ENCODE measurements at places on chromosomes 1 and 21.

DNA sequence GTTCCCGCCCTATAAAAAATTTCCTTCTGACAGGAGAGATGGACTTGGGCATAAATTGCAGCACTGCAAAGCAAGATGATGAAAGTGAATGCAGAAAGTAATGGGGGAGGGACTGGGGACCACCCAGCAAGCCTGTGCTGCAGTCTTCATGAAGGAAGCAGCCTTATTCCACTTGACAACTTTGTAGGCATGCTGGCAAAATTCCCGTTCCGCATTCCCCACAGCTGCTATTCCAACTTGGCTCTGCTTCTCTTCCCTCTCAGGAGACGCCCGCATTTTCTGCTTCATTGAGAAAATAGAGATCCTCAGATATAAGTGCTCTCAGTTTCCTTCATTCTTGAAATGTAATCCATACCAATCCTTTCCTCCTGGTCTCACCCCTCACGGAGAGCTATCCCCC, 2.4 kb downstream of the HMGB4 start:
- DNase-seq, result no peak

DNA sequence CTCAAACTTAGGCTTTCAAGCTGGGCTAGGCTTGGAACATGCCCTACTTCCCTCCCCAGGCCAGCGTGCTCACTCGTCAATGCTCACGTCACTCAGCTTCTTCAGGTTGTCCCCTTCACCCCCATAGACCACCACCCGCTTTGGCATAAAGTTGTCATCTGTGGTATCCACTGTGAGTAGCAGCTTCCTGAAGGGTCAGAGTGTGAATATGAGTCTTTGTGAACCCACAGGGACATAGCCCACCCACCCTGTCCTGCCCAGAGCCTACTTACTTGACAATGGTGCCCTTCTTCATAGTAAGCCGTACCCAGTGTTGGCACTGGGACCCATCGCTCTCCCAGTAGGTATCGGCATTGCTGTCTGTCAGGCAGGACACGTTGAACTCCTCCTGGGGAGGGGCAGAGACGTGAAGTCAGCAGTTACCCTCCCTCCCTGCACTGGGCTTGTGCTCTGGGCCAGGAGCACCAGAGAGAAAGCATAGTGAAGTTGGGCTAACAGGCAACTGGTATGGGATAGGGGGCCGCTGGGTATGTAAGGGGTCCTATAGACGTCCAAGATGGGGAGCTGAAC, 1.7 kb downstream of the HECTD3 start:
- no peak for DNase-seq

- DNase-seq, result no peak
These were observed 40.6 kb downstream of the NTNG1 start for GRCh38 chr1:107181253-107181969.

DNA sequence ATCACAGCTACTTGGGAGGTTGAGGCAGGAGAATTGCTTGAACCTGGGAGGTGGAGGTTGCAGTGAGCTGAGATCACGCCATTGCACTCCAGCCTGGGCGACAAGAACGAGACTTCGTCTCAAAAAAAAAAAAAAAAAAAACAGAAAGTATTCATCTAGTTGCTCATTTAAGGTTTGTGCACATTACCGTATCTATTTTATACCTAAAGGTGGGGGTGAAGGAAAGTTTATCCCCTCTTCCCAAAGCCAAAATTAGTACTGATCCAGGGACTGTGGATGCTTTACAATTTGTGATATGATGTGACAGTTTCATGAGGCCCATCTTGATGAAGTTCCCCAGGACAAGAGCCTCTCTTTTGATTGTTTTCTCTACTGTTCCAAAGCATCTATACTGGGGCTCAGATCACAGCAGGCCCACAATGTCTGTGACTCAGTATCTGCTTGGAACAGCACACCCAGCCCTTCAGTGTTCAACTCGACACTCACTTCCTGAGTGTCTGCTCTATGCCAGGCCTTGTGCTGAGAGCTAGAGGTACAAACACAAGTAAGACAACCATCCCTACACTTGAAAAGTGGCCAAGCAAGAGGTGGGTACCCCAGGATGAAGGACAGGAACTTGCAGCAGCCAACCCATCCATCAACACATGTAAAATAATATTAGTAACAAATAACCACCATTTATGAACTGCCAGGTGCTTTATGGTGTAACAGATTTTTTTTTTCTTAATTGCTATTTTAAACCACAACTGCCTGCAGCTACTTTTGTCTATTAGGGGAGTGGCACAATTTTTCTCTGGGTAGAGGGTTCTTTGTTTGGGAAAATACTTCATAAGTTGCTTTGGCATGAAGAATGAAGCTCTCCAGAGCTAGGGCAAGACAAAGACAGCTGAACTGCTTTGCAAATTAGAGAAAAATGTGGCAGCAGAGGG, 29.0 kb upstream of the KHDRBS1 start:
- DNase-seq, result no peak

GRCh38 chr1:67824766-67825165, 8.5 kb downstream of the GNG12 start:
- no peak for DNase-seq

- no peak for DNase-seq
These were observed 12.3 kb upstream of the ADAM30 start for GRCh38 chr1:119908661-119909060.

- no peak for DNase-seq
These were observed 53.4 kb upstream of the GOLT1A start for GRCh38 chr1:204267191-204267601.

- DNase-seq, result no peak
These were observed 134.8 kb downstream of the AKT3 start for GRCh38 chr1:243715285-243715684.

- peak; percentile 80 for DNase-seq
These were observed 49.6 kb downstream of the HSF2BP start for GRCh38 chr21:43609501-43610340.

DNA sequence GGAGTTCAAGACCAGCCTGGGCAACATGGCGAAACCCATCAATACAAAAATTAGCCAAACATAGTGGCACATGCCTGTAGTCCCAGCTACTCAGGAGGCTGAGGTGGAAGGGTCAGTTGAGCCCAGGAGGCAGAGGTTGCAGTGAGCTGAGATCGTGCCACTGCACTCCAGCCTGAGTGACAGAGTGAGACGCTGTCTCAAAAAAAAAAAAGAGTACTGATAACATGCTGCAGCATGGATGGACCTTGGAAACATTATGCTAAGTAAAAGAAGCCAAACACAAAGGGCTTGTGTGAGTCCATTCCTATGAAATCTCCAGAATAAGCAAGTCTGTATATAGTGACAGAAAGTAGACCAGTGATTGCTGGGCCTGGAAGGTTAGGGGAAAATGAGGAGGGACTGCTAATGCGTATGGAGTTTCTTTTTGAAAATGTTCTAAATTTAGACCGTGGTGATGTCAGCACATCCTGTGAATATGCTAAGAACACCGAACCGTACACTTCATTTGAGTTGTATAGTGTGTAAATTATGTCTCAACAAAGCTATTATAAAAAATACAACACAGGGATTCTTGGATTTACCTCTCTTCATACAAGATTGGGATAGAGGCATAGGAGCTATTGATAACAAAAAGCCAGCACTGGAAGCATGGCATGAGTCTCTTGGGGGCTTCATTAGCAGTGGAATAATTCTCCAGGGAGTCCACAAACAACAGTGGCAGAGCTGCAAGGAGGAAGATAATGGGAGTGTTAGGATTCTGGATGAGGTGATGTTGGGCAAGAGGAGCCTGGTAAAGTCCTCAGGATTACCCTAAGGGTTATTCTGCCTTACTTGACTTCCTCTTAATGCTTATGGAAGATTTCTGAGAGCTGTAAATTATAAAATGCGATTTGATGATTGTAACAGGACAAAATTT, 73.5 kb downstream of the TTC3 start:
- no peak for DNase-seq

- peak; percentile 24 for DNase-seq
These were observed 22.9 kb downstream of the SLC37A1 start for GRCh38 chr21:42536601-42537000.

GRCh38 chr1:116261227-116261626, 111.8 kb upstream of the ATP1A1 start:
- no peak for DNase-seq

GRCh38 chr1:77951328-77951727, 27.5 kb downstream of the FUBP1 start:
- DNase-seq, result no peak

GRCh38 chr1:56355422-56355821, 223.9 kb downstream of the PLPP3 start:
- DNase-seq, result no peak

DNA sequence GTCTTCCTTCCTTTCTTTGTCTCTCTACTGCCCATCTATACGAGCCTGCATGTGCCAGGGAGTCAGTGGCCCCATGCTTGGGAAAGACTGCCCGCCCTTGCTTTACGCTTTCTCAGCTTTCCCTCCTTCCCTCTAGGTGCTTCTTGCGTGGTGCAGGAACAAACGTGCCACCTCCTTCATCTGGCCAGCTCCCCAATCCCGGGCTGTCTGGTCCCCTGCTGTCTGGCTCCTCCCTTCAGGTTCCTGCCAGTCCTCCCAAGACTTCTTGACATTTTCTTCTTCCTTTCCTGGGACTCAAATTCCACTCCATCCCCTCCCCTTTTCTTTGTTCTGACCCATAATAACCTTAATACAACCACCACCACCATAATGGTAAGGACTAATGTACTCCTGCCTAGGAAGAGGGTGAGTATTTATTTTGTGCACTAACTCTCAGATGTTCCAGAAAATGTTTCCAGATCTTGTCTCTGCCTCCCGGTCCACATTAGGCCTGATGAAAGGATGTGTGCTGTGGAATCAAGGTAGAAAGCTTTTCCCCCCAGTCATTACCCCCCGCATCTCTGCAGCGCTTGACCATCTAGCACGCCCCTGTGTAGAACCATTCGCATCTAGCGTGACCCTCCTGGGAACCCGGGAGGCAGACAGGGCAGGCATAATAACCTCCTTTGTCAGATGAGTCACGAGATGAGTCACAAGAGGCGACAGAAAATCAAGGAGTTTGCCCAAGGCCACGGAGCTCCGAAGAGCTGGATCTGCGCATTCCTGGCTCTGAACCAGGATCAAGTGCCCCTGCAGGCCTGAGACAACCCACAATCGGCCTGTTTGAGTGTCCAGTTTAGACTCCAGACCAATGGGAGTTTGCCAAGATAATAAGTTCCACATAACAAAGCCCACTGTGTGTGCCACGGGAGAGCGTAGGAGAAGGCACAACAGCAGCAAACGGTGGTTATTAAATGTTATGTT, 60.1 kb upstream of the NEK2 start:
- peak; percentile 91 for DNase-seq

DNA sequence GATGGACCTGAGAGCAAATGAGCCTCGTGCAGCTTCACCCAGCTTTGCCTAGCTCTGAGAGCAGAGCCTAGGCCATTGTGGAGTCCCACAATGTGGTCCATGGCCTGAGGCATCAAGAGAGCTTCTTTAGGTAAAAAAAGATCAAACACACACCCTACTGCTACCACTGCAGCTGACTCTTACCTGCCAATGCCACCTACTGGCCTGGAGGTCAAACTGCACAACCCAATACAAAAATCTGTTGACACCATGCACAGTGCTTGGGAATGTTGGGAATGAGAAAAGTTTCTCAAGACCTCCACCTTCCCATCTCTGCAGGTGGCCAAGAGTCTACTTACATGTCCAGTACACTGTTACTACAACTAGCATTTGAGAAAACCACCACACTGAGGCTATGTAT, 60.6 kb downstream of the UCHL5 start:
- DNase-seq, result no peak

- no peak for DNase-seq
These were observed 45.2 kb downstream of the FAM163A start for GRCh38 chr1:179788259-179788658.

GRCh38 chr1:36715797-36716196, 233.1 kb upstream of the CSF3R start:
- no peak for DNase-seq

DNA sequence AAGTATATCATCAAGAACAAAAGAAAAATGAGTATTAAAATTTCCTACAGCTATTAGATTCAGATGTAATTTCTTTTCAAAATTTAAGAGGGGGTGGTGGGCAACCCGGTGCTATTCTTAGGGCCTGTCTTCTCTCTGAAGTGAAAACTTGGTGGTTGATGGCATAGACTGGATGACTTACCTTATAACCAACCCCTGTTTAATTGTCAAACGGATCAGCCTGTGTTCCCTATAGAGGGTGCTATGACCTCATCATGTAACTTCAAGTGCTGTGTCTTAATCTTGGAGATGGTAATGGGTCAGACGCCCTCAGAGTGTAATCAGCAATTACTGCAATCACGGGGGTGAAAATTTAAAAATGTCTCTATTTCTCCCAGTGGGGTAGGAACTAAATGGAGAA, 176.2 kb downstream of the PCP4 start:
- no peak for DNase-seq

DNA sequence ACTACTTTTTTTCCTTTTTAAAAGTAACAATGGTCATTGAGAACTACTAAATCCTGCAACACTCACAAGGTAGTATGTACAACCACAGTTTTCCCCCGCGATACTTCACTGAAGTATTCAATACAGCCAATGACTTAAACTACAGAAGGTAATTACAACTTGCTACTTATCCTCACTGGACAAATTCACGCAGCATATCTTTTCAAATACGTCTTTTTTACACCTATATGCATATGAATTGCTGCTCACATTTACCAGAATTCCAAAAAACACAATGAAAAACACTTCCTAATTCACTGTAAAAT, 12.4 kb downstream of the NRIP1 start:
- no peak for DNase-seq

- no peak for DNase-seq
These were observed 5.9 kb upstream of the KIF26B start for GRCh38 chr1:245148861-245149260.

GRCh38 chr1:52164604-52165003, 22.7 kb downstream of the ZFYVE9 start:
- DNase-seq, result no peak

- no peak for DNase-seq
These were observed 4.0 kb downstream of the SHISAL2A start for GRCh38 chr1:52636721-52637695.

DNA sequence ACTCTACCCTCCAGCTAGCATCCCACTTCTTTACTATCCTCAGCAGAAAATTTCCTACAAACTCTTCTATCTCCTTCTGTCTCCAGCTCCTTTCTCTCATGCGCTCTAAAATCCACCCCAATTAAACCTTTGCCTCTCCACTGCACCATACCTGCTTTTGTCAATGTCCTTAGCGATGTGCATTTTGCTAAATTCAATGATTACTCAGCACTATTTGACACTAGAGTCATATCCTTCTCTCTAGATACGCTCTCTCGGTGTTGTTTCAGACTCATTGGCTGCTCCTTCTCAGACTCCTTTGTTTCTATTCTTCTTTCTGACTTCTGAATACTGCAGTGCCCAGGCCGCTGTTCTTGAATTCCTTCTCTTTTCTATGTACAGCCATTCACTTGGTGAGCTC, 144.2 kb downstream of the HLX start:
- no peak for DNase-seq
